Natural killer cell treated with Interleukin-12 subunit alpha and Interleukin-12 subunit beta and Interleukin-15 and Interleukin-18, amount 100 ng/mL, for 72 hours (primary cell): ENCODE measurements at places on chromosomes 5 and 9. TPM values are rescaled to one million over a fixed set of nuclear protein-coding genes. Genes with fewer than 3 reads are reported as not detected.
A peak's percentile ranks its signal among the peaks of the same experiment; 100 is the strongest.

The NCBP1 gene
- 63.5 TPM for total RNA-seq

The PTPA gene
- total RNA-seq = 133 TPM

The HBEGF gene
- 63.0 TPM for total RNA-seq

The PLPP7 gene
- total RNA-seq = 0.74 TPM

The SLC31A1 gene
- 20.5 TPM for total RNA-seq

DNA sequence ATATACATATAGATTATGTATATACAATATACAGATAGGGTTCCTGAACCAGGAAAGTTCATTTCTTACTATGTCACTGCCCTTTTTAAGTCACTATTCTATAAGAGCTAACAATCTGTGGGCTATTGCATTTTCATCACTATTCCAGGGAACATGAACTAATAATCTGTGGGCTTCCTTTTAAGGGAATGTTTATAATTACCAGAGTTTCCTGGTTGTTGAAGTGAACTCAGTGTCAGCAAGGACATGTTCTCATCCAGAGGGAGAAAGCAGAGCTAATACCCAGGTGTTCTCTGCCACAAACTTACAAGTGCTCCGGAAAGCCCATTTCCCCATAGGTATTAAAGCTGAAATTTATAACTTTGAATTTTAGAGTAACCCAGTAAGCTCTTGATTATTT, 69.6 kb downstream of the CWC27 start:
- peaks cover 8% of the 10 kb centered on the region for H3K36me3 ChIP-seq
- no peaks in the 10 kb centered on the region for H3K4me1 ChIP-seq
- DNase-seq = no peak
- H3K27ac ChIP-seq = no peak overlapping the region
- no peak overlapping the region for H3K4me3 ChIP-seq

DNA sequence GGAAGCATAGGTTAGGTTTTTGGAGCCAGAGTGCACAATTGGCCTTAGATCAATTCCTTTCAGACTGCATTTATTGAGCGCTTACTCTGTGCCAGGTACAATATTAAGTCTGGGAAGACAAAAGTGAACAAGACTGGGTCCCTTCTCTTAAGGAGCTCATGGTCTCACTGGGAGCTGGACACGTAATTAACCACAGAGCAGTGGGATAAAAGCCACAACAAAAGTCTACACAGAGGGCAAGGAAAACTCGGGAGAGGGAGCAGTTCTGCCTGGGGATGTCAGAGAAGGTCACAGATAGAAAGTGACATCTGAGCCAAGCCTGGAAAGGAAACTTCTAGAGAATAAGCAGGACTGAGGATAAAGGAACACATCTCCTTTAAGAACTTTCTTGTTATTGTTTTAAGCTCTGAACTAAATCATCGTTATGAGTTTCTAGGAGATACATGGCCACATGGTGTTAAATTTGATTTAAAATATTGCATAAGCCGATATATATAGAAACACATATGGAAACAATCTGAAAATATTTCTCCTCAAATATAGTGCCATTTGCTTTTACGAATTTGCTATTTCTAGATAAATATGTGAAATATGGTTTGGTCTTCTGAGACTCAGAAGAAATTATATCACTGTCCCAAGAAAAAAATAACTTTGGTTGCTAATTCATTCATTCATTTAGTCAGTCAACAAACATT, 40.1 kb upstream of the PDE8B start:
- H3K27me3 ChIP-seq = peaks cover 7% of the 10 kb centered on the region
- no peak overlapping the region for H3K4me3 ChIP-seq
- H3K36me3 ChIP-seq = no peaks in the 10 kb centered on the region
- no peaks in the 10 kb centered on the region for H3K4me1 ChIP-seq

DNA sequence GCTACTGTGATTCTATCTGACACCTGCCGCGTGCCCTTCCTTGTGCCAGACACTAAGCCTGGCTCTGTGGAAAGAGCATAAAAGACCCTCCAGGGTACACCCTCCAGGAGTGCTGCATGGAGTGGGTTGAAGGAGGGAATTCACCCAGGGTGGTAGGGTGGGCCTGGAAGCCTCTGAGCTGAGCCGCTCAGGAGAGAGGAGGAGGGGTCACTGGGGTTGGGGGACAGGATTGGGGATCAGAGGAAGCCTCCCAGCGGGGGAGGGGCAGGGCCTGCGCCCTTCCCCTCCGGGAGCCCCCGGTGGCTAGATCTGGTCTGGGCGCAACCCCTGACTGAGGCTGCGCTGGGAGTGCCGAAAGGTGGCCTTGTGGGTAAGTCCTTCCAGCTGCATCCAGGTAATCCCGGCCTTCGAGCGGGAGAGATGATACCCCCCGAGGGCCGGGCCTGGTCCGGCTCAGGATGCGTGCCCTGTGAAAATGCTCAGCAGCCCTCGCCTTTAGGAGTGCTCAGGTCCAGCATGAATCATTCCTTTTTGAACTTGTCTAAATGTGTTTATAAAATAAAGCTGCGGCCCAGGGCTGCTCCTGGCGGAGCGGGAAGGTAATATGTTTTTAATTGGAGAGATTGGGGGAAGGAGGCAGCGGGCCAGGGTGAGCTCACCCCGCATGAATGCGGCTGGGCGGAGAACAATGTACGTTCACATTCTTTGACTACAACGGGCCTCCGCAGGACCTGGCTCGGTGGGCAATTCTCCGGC, 118.1 kb upstream of the SMIM23 start:
- peak; percentile 62 for DNase-seq
- no peak overlapping the region for H3K4me3 ChIP-seq
- peaks cover 4% of the 10 kb centered on the region for H3K27me3 ChIP-seq
- no peaks in the 10 kb centered on the region for H3K4me1 ChIP-seq

DNA sequence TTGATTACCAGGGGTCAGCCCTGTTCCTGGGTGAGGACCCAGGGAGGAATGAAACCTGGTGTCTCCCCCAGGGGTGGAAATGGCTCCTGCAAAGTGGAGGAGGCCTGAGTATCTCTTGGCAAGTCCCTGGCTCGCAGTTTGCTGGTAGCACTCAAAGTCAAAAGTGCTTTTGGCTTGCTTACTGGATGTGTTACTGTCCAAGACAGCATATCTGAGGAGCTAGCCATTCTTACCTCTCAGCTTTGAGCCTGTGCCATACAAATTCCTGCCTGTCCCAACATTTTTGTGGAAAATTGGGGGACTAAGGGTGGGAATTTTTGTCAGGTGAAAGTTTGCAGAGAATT, 9.9 kb downstream of the ZNF618 start:
- no peaks in the 10 kb centered on the region for H3K27me3 ChIP-seq
- peak overlapping the region; percentile 84 for H3K4me3 ChIP-seq
- no peaks in the 10 kb centered on the region for H3K36me3 ChIP-seq
- H3K27ac ChIP-seq = peak overlapping the region; percentile 73
- peaks cover 9% of the 10 kb centered on the region for H3K4me1 ChIP-seq
- DNase-seq = no peak

- peaks cover 63% of the 10 kb centered on the region for H3K27me3 ChIP-seq
- no peak overlapping the region for H3K4me3 ChIP-seq
- no peak overlapping the region for H3K27ac ChIP-seq
- no peak for DNase-seq
Measured at GRCh38 chr5:83475935-83476814, 4.6 kb downstream of the VCAN start.

DNA sequence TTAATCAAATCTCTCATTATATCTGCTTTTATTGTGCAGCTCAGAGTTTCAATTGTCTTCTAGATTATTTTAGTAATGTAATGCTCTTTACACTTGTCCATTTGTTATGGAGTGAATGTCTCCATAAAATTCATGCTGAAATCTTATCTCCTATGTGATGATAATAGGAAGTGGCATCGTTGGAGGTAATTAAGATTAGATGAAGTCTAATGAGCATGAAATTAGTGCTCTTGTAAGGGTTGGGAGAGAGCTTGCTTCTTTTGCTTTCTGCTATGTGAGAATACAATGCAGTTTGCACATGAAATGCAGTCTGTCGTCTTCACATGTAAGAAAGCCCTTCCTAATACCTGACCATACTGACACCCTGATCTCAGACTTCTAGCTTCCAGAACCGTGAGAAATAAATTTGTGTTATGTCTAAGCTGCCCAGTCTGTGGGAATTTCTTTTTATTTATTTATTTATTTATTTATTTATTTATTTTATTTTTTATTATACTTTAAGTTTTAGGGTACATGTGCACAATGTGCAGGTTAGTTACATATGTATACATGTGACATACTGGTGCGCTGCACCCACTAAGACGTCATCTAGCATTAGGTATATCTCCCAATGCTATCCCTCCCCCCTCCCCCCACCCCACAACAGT, 1399.2 kb upstream of the CDH6 start:
- DNase-seq = no peak
- no peaks in the 10 kb centered on the region for H3K4me1 ChIP-seq
- no peaks in the 10 kb centered on the region for H3K36me3 ChIP-seq
- H3K27me3 ChIP-seq = no peaks in the 10 kb centered on the region

DNA sequence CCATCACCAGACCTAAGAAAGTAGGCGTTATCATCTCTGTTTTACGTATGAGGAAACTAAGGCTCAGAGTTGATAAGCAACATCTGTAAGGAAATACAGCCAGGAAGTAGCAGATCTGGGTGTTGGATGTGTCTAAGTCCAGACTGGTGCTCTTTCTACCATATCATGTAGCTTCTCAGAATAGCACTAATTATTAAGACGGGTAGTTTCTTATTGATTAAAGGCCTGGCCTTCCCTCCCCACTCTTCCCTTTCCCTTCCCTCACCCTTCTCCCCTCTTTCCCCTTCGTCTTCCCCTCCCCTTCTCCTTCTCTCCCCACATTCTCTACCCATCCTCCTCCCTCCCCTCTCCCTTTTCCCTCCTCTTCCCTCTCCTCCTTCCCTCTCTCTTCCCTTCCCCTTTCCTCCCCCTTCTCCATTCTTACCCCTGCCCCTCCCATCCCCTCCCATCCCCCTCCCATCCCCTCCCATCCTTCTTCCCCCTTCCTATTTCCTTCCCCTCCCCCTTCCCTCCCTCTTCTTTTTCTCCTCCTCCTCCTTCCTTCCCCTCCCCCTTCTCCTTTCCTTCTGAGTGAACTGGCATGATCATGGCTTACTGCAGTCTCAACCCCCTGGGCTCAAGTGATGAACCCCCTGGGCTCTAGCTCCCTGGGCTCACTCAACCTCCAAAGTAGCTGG, 79.4 kb downstream of the SNX24 start:
- H3K36me3 ChIP-seq = no peaks in the 10 kb centered on the region
- no peaks in the 10 kb centered on the region for H3K27me3 ChIP-seq
- H3K27ac ChIP-seq = no peak overlapping the region
- peaks cover 3% of the 10 kb centered on the region for H3K4me1 ChIP-seq
- DNase-seq = no peak

DNA sequence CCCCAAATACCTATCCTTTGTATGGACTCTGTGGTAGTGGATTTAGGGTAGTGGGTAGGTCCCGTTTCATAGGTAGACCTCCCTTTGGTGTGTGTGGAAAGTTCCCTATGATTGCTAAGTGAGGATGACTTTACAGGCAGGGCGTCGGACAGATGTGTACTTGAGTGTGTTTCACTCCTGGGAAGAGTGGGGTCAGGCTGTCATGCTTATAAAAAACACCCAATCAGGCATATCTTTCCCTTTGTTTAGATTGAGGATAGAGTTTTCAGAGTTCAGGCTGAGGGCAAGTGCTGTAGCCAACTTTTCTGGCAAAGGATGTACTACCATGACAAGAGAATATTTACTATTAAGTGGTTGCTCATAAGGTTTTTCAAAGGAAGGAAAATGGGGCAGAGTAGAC, 242.0 kb downstream of the YTHDC2 start:
- H3K4me1 ChIP-seq = no peaks in the 10 kb centered on the region
- H3K4me3 ChIP-seq = no peak overlapping the region
- H3K36me3 ChIP-seq = no peaks in the 10 kb centered on the region
- no peak overlapping the region for H3K27ac ChIP-seq
- no peak for DNase-seq

DNA sequence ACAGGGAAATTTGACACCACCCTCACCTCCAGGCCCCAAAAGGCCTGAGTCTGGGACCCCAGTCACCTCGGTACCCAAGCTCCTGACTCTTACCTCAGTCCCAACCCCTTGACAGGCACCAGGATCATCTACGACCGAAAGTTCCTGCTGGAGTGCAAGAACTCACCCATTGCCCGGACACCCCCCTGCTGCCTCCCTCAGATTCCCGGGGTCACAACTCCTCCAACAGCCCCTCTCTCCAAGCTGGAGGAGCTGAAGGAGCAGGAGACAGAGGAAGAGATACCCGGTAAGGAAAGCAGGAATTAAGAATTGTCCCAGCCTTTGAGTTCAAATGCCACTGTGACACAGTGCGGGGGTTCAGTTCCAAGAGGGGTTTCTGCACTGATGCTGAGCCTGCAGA, 1.3 kb downstream of the EIF4EBP3 start:
- peaks cover 38% of the 10 kb centered on the region for H3K4me1 ChIP-seq
- H3K4me3 ChIP-seq = peak overlapping the region; percentile 47
- no peaks in the 10 kb centered on the region for H3K27me3 ChIP-seq
- H3K27ac ChIP-seq = peak overlapping the region; percentile 75
- H3K36me3 ChIP-seq = peaks cover 28% of the 10 kb centered on the region

DNA sequence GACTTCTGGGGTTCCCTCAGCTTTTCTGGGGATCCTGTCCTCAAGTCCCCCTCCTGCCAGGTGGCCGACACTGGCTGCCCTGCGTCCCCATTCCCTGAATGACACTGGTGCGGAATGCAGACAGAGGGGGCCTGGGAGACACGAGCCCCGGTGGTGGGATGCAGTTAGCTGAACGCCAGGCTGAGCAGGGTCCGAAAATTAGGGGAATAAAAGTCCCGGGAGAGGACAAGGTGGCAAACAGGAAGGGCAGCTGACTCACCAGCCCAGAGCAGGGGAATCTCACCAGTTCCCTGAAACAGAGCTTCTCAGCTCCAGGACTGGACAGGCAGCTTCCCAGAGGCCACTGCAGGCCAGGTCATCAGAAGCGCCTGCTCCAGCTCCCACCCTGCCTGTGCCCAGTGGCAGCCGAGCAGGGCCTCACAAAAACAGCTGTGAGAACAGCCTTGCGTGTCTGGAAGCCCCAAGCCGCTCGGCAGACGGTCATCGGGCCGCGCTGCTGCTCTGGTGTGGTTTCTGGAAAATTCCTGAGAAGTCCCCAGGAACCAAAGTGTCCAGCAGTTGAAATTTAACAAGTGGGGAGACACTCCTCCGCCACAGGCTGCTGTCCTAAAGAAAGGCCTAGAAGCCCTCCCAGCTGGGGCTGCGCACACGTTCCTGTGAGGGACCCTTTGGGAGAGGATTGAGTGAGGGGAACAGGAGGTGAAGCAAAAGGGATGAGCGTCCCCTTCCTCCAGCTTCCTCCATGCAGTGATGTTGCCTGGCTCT, 47.6 kb upstream of the EXOC3 start:
- no peak for DNase-seq
- H3K36me3 ChIP-seq = no peaks in the 10 kb centered on the region
- H3K4me1 ChIP-seq = peaks cover 20% of the 10 kb centered on the region
- H3K27ac ChIP-seq = no peak overlapping the region
- H3K27me3 ChIP-seq = no peaks in the 10 kb centered on the region

- no peak for DNase-seq
- no peaks in the 10 kb centered on the region for H3K4me1 ChIP-seq
- H3K27me3 ChIP-seq = peaks cover 17% of the 10 kb centered on the region
- no peak overlapping the region for H3K4me3 ChIP-seq
Measured at GRCh38 chr5:159547466-159548195, 217.3 kb upstream of the IL12B start.
